ENCODE measurements at places on chromosomes 11 and 22.

GRCh38 chr22:27137871-27138337 is 480.5 kb downstream of the MIAT start:
- no peak for DNase-seq

DNA sequence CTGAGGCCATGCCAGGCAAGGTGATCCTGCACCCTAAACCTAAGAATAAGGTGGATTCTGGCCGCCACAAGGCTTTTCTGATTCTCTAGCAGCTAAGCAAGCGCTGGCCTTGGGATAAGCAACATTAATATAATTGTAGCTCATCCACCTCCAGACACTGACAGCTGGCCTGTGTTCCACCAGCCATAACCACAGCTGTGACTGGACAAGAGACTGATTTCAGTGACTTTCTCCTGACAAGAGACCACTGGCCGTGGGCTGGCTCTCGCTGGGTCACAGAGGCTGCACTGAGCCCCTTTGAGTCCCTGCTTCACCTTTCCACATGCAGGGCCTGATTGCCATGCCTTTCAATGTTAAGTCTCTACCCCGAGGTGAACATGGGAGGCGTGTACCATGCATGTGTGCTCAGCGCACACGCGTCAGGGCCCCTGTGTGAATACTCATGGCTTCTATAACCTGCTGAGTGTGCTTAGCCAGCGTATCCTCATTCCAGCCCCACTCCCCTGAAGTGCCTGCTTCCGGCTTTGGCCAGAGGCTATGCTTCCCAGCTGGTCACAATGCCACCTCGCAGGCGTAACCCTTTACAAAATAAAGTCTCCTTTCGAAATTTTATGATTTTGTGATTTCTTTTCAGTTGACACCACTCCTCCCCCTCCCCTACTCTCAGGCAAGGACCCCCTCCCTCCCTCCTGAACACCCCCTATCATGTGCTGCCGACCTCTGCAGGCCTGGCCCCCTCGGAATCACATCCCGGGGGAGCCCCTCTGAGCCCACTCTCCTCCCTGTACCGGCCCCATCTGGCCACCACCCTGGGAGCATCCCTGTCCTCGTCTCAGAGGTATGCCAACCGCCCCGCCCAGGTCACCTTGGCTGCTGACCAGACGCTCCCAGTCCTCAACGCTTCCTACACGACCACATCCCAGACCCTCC is 128.1 kb downstream of the CTTN start:
- no peak for DNase-seq

GRCh38 chr11:19419808-19420207 is 179.1 kb upstream of the E2F8 start:
- DNase-seq = no peak

GRCh38 chr11:1824221-1825038 is 10.4 kb upstream of the SYT8 start:
- DNase-seq = no peak

GRCh38 chr11:12279672-12280108 is 97.7 kb upstream of the PARVA start:
- DNase-seq = no peak

- DNase-seq = no peak
Measured at GRCh38 chr11:84800755-84801346, 826.3 kb downstream of the DLG2 start.

DNA sequence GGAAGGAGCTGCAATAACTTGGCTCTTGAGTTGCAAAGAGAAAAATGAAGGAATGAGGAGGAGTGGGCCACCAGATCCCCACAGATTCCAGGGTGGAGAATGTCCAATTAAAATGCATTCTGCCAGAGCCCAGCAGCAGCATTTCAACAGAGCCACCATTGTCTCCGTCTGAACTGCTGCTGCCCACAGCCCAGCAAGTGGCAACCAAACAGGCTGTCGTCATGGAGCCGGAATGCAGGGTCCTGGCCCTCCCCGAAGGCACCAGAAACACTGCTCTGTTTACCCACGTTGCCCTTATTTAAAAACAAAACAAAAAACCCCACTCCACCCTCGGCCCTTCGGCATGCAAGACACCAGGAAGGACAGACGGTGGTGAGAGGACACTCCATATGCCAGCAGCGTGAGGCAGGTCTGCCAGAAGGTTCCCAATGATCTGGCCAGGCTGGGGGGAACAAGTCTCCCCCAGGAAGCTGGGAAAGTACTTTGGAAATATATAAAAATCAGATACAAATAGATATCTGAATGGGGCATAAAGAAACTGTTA is 32.5 kb downstream of the PLEKHA7 start:
- no peak for DNase-seq

- DNase-seq = no peak
Measured at GRCh38 chr11:19229671-19230070, 11.1 kb downstream of the E2F8 start.

DNA sequence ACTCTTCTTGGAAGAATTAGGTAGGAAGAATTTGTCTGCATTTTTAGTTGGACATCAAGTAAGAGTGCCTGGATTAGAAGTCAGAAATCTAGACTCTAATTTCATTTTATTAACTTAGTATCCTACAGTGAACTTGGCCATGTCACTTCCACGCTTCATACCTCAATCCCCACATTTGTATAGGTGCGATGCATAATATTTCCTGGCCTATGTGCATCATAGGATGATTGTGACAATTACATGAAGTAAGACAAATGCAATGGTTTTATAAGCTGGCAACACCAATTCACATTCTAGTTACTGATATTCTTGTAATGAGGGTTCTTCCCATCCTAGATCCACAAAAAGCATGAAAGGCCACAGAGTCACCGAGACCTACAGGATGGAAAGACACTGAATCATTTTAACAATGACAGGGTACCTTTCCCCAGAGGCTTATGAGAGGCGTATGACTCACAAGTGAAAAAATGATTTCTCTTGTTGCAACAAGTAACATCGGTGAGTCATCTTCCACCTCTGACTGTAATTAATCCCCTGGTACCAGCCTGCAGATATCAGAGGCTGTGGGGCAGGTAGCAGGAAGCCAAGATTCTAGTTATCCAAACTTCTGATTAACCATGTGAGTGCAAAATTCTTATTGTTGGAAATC is 56.0 kb upstream of the OR5AK2 start:
- no peak for DNase-seq

DNA sequence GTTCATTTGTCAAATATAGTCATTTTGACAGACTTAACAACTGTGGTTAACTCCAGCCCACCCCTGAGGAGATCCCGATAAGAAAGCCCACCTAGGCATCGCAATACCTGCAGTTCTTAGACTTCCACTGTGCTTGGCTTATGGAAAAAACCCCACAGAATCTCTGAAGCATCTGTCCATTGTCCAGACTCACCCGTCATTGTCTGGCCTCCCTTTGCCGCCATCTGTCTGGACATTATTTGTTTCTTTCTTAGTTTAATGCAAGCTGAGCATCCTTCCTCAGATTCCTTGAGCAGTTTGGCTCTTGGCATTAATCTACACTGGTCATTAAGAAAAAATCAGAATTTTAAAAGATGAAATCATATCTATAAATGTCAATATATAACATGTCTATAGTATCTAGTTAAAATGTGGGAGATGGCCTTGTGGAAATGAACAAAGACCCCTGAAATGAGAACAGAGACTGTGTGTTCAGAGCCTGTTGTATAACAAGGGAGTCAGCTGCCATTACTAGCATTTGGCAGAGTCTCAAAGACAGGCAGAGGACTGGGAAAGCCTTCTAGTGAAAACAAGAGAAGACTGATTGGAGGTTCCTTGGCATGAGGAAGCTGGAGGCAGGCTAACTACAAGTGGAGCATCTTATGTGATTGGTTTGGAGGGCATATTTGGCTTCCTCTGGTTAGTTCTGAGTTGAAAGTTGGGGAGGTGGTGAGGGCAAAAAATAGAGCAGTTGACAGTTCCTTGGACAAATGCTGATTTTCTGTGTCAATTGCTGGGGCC is 80.4 kb downstream of the SPON1 start:
- DNase-seq = no peak

DNA sequence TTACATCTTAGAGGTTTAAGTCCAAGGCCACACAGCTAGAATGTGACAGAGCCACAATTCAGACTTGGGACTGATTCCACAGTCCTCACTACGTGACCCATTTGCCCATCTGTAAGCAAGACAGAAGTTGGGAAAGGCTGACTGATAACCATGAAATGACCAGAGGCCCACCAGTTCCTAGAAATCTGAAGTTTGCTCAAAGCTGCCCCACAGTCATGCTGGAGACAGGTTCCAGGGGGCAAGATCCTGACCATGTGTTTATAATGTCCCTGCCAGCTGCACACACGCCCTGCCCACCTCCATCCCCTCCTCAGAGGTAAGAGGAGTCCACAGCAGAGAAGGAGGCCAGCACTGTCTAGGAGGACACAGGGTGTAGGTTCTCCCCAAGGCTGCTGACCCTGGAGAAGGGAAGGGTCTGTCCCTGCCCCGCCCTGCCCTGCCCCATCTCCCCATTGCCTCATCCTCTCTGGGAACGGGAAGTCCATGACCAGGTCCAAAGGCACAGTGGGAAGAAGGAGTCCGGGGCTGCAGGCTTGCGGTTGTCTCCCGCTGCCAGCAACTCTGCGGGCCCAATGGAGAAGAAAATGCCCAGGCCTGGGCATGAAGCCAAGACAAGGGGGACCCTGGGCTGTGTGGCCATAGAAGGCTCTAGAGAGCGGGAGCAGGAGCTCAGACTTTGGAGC is 11.9 kb upstream of the OAF start:
- DNase-seq = no peak

DNA sequence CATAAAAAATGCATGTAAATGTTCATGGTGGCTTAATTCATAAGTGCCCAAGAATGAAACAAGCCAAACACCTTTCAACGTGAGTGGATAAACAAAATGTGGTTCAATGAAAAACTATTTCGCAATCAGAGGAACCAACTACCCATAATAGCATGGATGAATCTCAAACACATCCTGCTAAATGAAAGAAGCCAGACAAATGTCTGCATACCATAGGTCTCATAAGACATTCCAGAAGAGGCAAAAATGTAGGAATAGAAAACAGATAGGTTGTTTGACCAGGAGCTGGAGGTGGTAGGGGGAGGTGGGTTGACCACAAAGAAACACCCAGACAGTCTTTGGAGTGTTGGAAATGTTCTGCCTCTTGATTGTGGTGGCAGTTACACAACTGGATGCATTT is 13.2 kb upstream of the OSBPL5 start:
- no peak for DNase-seq

DNA sequence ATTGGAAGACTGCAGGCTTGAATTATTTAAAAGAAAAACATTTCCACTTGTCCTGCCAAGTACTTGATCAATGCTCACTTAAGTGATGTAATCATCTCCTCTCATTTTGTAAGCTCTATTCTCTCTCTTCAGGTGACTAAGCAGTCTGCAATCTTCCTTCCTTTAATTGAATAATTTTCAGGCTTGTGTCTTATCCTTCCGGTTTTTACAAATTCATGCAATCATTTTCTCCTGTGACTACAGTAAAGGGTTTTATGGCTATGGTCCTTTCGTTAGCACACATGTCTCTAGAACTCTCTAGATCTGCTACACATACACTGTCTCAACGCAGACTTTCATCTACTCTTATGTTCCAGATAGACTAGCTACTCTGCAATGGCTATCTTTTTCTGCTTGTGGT is 12.6 kb upstream of the UPB1 start:
- DNase-seq = no peak

DNA sequence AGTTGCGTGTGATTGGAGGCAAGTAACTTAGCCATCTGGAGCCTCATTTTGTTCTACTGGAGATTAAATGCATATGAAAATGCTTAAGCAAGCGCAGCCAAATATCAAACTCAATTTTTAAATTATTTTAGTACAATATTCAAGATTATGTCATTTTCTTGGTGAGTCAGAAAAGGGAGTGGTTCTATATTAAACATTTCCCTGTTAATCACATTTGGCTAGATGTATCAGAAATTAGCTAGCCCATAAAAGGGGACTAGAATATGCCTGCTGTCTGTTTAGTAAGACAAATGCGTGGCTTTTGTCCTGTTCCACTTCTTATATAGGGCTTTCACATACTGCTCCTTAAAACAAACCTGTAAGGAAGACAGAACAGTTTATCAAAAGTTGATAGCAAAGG is 35.0 kb upstream of the BMAL1 start:
- no peak for DNase-seq

DNA sequence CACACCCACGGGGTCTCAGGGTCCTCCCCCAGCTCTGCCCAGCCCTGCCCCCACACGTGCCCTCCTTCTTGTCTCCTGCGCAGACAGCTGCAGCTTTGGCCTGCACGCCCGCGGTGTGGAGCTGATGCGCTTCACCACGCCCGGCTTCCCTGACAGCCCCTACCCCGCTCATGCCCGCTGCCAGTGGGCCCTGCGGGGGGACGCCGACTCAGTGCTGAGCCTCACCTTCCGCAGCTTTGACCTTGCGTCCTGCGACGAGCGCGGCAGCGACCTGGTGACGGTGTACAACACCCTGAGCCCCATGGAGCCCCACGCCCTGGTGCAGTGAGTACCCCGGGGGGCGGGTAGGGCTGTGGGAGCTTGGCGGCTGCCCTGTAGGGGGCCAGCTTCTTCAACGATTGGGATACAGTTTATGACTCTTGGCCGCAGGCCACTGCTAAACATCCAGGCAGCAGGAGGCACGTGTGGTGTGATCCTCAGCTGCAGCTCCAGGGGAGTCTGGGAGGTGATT is 30.8 kb downstream of the ST14 start:
- no peak for DNase-seq

- DNase-seq = no peak
Measured at GRCh38 chr22:19434401-19434800, 2.1 kb downstream of the MRPL40 start.

Data from D721Med (cell line).